ENCODE measurements at places on chromosomes 2 and 18.

GRCh38 chr2:35220461-35220860 lies 1135.1 kb upstream of the CRIM1 start:
- DNase-seq, result no peak

GRCh38 chr18:8586941-8587340 lies 22.3 kb upstream of the RAB12 start:
- no peak for DNase-seq

- DNase-seq, result no peak
Measured at GRCh38 chr18:58227361-58227930, 183.4 kb downstream of the NEDD4L start.

DNA sequence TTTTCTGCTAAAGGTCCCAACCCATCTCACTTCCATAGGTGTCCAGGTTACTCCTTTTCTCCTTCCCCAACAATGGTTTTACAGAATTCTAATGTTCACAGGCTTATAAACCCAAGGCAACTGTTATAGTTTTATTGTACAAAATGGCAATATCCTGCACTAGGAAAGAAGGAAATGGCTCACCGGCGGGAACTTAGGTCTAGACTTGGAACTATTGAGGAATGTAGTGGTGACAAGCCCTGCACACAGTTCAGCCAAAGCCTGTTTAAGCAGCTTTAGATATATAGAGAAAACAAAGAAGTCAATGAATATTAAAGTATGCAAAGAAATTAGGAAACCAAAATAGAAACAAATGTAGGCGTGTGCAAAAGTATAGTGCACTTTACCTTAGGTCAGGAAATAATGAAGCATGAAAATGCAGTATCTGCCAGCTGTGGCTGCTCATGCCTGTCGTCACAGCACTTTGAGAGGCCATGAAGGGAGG lies 22.7 kb upstream of the KCNG3 start:
- no peak for DNase-seq

DNA sequence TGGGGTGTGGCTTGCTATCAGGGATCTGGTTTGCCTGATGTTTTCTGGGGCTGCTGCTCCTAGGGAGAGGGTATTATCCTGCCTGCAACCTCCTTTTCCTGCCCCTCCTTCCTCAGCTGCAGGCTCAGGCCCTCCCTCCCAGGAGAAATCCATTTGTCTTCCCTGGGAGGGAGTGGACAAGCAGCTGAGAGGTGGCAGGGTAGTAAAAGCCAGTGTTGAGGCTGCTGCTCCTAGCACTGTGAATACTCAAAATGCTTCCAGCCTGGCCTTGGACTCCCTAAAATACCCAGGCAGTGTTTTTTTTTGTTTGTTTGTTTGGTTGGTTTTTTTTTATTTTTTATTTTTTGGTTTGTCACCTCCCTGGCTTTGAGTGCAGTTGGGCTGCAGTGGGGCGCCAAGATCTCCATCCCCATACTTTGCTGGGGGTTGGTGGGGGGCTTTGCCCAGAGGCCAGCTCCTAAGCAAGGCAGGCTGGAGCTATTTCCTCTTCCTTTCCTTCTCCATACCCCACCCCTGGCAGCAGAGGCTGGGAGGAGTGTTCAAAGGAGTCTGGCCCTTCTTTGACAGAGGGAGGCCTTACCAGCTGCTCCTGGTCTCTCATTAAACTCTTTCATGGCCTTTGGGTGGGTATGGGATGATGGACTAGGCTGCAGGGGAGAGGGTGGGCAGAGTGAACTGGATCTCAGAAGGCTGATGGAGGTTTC lies 13.6 kb downstream of the HOXD3 start:
- no peak for DNase-seq

- DNase-seq, result no peak
Measured at GRCh38 chr2:3177891-3178577, 199.6 kb downstream of the EIPR1 start.

DNA sequence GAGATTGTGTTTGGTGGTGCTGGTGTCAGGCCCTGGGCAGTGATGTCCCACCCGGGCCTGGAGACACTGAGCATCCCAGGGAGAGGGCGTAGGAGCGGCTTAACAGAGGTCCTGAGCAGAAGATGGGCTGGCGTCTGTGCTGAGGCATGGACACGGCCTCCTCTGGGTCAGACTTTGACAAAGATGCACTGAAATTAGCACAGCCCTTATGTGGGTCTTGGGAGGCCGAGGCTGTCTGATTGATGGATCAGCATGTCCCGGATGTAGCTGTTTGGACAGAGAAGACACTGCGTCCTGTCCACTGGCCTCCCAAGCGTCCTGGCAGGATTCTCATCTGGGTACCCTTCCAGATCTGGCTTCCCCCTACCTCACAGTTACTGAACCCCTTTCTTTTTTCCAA lies 159.4 kb downstream of the ANKRD30B start:
- DNase-seq, result no peak

- DNase-seq, result no peak
Measured at GRCh38 chr2:55164534-55165480, 67.3 kb downstream of the CLHC1 start.

DNA sequence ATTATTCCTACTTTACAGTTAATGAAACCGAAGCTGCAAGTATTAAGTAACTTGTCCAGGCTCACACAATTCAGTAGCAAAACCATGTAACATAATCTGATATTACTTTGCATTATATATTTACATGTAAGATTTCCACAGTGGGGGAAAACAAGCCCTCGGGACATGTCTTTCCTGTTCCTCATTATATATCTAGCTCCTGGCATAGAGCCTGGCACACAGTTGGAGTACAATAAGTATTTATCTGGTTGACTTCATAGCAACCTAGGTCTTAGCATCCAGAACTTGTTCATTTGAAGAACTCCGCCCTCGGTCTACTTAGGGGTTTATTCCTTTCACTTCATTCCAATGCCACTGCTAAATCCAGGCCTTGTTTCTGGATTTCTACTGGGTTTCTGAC lies 1.6 kb upstream of the RBM45 start:
- no peak for DNase-seq

- no peak for DNase-seq
Measured at GRCh38 chr2:114698520-114698919, 256.1 kb downstream of the DPP10 start.

DNA sequence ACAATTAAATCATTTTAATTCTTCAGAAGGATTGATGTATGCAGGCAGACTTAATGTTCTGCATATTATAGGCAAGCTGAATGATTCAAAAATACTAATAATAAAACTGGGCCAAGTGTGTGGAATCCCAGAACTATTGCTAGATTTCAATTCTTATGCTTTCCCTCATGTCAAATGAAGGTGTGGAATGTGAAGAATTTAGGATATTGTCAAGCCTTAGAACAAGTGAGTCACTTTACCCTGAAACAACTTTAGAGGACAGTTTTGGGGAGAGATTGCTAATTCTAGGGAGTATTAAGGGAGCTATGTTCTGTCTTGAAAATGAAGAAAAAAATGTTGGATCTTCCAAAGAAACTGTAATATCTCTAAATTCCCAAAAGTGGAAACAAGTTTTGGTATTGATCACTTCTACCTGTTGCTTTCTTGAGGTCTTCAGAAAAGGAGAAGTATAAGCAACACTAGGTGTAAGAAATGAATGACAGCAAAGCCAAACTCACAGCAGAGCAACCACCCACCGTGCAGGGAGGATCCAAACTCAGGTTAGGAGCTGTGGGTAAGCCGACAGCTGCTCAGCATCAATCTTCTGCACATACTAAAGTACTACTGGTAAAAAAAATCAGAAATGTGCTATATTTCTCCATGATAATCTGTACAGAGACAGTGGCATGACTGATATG lies 818.1 kb downstream of the SLC4A3 start:
- no peak for DNase-seq

DNA sequence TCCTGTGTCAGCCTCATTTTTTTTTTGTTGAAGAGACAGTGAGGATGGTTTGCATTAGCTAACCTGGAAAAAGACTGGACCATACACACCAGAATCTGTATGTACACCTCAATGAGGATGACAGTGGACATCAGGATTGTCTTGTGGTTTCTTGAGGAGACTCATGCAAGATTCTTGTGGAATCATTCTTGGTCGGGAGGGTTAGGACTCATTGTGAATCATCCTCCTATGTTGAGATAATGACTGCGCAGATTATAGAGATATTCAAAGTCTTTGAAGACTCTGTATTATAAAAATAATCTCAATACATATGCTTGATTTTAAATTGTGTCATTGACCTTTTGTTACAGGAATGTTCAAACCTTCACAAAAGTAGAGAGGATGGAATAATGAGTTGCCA lies 49.1 kb upstream of the DOCK10 start:
- no peak for DNase-seq

DNA sequence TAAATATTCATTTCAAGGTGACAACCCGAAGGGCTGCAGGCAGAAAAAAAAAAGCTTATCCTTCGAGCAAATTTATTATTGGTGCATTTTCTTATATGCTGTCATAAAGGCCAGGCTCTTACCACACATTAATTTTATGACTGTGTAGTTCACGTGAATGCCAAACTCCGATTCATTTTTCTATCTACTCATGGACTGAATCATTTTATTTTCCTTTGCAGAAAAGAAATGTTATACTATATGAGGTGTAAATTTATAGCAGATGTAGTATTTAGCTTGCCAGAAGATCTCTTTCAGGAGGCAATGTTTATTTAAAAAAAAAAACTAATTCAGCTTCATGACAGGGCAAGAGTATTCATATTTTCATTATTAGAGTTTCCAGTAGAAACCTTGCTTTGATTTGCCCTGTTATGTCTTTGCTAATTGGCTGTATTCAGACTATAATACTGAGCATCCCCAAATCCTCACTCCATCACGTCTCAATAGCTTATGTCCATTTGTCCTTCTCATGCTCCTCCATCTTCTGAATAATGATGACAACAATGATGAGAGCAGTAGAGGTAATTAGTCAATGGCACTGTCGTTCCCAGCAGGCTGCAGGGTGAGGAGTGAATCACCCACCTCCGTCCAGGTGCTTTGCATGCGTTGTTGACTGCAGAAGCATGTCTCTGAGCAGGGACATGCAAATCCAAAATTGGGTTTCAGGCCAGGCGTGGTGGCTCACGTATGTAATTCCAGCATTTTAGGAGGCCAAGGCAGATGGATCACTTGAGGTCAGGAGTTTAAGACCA lies 101.1 kb upstream of the RAB12 start:
- DNase-seq, result no peak

DNA sequence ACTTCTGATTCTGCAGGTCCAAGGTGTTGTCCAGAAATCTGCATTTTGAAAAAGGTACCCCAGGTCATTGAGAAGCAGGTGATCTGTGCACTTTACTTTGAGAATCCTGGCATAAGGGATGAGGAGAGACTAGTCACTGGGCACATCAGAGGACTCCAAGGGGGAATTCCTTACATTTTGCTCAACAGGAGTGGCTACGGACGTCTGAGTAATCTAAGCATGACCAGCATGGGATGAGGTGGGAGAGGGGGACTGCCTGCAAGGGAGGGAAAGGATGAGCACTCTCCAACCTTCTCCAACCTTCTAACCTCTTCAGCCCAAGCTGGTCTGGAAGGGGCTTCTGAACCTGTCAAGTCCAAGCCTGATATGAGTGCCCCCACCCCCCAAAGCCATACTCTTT lies 55.5 kb downstream of the MARCHF4 start:
- DNase-seq, result no peak

DNA sequence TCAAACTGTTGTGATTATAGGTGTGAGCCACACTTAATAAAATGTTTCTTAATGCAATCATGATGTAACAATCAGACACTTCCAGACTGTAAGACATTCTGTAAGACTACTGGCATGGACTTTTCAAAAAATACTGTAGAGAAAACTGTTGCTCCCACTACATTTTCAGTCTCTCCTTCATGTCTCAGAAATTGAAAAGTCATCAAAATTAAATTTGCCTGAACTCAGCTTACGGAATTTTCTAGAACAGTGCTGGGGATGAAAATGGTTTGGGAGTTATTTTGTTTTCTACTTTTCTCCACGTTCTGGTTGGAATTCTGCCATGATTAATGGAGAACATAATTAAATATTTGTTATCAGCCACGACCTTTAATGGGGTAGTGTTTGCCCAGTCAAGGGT lies 26.8 kb upstream of the TACR1 start:
- DNase-seq, result no peak

DNA sequence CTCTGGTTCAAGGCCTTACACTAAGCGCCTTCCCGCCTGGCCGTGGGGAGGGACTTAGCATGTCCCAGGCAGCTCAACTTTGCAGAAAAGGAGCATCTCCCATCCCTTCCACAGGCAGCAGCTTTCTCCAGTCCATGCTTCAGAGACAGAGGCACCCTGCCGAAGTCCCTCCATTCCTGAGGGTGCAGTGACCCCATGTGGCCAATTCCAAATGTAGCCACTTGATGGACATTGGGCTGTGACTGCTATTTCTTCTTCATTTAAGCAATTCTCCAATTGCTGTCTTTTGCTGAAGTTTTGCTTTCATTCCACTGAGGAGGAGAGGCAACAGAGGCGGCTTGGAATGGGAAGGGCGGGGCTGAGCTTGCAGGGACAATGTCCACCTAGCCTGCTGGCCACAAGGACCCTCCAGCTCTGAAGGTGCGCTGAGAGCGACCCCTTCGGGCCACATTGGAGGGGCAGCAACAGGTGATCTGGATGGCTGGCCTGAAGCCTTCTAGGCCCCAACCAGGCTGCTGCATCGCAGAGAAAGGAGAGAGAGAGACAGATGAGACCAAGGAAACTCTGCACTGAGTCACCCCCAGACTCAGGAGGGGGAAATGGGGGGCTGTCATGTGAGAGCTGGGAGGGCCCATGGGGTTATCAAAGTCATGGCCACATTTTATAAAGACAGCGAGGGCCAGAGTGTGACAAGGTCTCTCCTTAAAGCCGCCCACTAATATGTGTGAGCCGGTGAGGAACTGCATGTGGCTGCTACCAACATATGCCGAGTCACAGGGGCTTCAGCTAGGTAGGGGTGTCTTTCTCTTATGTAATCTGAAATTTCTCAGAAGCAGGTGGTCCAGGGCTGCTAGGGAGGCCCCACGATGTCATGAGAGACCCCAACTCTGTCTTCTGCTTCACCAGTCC lies 61.3 kb downstream of the LONRF2 start:
- DNase-seq, result no peak

- no peak for DNase-seq
Measured at GRCh38 chr2:8388781-8389180, 293.1 kb upstream of the ID2 start.

- no peak for DNase-seq
Measured at GRCh38 chr2:56589835-56590234, 406.0 kb downstream of the CCDC85A start.

GRCh38 chr18:51044928-51045585 lies 15.0 kb downstream of the SMAD4 start:
- DNase-seq, result no peak

DNA sequence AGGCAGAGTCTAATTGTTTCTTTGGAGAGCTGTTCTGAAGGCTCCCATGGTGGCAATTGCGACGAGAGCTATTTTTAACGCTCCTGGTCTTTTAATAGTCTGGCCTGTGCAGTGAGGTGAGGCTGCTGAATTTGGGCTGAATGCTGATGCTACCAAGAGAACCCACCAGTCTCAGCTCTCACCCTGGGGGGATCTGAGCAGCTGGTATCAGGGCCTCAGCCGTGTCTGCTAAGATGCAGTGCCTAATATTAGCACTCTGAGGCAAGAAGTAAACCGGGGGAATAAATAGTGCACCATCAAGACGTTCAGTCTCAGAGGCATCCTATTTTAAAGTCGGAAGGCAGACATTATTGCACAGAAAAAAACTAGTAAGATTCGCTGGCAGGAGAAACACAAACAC lies 214.8 kb upstream of the PID1 start:
- DNase-seq, result no peak

Measured in suprapubic skin (tissue), 4 donors.